Activated T-cell treated with anti-CD3 and anti-CD28 coated beads for 1 hour (primary cell): ENCODE measurements at places on chromosomes 2 and 18.

GRCh38 chr2:11344956-11345677 is 681 bp upstream of the ROCK2 start:
- DNase-seq = no peak

DNA sequence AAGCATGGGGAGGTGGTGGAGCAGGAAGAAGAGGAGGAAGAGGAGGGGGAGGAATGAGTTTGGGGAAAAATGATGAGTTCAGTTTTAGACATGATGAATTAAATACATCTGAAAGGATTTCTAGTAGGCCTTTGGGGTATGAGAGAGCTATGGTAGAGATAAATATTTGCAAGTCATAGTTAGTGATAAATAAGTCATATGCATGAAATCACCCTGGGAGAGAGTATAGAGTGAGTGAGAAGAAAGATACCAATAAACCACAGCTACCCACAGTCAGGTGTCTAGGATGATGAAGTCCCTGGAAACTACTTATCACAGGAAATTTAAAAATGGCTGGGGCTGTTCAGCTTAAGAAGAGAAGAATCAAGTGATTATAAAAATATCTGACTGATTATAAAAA is 240.5 kb downstream of the RDH14 start:
- no peak for DNase-seq

- DNase-seq = no peak
Observed at GRCh38 chr2:165897726-165898125, 55.9 kb downstream of the TTC21B start.

DNA sequence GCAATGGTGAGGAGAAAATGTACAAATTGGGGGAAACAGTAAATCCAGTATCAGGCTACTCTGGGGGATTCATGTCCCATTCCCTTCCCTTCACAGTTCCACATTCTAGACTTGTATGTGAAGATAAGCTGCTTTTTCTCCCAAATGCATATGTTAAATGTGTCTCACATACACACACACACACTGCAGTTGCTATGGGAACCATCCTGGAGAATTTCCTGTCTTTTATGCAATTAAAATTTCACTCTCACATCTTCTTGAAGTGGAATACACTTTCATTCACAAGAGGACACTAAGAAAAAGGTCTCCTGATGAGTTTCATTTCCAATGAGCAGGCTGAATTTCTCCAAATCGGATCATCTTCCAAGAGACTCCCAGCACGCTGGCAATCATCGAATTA is 366.0 kb downstream of the LRATD1 start:
- no peak for DNase-seq

- no peak for DNase-seq
Observed at GRCh38 chr2:46967990-46968647, 52.5 kb upstream of the MCFD2 start.
